ENCODE measurements at places on chromosomes 11 and 22. TPM values are rescaled to one million over a fixed set of nuclear protein-coding genes. Genes with fewer than 3 reads are reported as not detected.

Gene ACCS
- 4.0 TPM for total RNA-seq

DNA sequence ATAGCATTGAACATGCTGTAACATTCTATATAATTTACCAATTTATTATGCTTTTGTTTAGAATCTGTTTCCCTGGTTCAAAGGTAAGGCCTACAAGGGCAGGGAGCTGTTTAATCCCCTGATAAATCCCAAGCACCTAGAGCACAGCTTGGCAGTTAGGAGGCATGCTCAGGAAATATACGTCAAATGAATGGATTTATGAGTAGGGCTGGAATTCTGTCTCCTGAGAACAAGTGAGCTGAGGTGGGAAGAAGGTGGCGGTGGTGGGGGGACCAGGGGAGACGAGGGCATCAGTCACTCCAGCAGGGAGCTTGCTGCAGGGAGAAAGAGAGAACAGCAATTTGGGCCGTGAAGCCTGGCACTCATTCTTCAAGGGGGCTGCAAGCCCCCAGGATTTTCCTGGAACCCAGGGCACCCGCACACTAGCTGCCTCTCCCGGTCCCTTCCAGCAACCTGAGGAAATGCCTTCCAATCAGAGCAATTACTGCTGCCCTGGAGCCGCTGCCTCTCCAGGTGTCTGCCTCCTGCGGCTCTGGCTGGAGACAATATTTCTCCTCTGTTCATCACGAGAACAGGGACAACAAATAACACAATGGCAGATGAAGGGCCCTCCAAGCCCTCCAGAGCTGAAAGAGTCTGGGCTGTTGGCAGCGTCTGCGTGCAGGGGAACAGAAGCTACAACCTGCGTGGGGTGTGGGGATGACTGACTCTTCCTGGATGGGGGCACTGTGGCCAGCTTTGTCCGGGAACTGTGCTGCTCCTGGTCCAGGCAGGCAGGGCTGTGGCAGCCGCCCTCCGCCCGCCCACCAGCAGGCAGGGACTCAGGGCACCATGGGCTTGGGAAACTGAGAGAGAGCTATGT lies 233.4 kb downstream of the ST3GAL4 start:
- no peak overlapping the region for H3K27ac ChIP-seq
- H3K36me3 ChIP-seq: no peaks in the 10 kb centered on the region
- no peaks in the 10 kb centered on the region for H3K27me3 ChIP-seq
- no peaks in the 10 kb centered on the region for H3K4me1 ChIP-seq

GRCh38 chr22:36465232-36466021 lies 16.0 kb downstream of the TXN2 start:
- DNase-seq: peak; percentile 87
- H3K36me3 ChIP-seq: peaks cover 10% of the 10 kb centered on the region
- no peak overlapping the region for H3K4me3 ChIP-seq
- peak overlapping the region; percentile 80 for H3K27ac ChIP-seq
- no peaks in the 10 kb centered on the region for H3K27me3 ChIP-seq

Gene MYBPC3
- 2,802 TPM for total RNA-seq

DNA sequence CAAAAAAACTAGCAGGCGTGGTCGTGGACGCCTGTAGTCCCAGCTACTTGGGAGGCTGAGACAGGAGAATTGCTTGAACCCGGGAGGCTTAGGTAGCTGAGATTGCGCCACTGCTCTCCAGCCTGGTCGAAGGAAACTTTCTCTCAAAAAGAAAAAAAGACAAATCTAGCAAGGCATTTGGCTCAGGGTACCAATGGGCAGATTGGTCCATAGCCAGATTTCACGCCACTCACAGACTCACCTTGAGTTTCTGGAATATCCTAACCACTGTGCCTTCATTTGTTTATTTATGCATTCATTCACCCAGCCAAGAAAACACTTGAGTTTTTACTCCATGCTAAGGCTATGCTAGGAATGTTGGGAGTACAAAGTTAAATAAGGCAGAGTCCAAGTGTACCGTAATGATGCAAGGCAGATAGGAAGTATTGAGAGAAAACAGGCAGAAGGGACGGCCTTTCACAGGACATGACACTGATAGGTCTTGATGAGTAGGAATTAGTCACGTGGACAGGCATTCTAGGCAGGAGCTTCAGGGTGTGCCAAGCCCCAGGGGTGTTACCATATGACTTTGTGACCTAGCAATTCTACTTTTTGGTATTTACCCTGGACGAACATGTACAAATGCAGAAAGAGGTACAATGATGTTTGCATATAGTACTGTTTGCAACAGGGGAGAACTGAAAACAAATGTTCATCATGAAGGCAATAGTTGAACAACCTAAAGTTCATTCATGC lies 3.0 kb upstream of the PACSIN3 start:
- H3K27ac ChIP-seq: peak overlapping the region; percentile 49
- H3K4me3 ChIP-seq: no peak overlapping the region
- no peaks in the 10 kb centered on the region for H3K27me3 ChIP-seq
- no peak for DNase-seq
- peaks cover 32% of the 10 kb centered on the region for H3K4me1 ChIP-seq
- no peaks in the 10 kb centered on the region for H3K36me3 ChIP-seq

Gene RHOG
- total RNA-seq: 31.0 TPM

Gene P2RX6
- 1.7 TPM for total RNA-seq

Gene SESN3
- total RNA-seq: 5.6 TPM

DNA sequence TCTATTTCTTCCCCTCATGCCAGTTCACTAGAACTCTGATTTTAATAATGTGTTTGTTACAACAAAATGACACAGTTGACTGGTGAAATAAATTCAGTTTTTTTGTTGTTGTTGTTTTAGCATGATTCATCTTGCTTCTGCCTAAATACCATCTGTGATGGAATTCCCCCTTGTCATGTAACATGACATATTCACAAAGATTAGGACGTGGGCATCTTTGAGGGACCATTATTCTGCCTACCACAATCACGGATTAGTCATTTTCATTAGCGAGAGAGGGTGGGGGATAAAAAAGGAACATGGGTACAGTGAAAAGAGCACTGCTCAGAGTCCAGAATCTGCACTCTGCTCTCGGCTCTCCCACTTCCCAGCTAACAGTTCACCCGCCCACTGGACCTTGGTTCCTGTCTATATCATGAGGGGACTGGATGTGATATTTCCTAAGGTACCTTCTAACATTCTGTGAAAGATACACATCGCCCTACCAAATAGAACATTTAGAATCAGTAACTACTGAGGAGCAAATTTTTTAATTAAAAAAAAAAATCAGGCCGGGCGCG lies 11.3 kb downstream of the HTATIP2 start:
- H3K27me3 ChIP-seq: no peaks in the 10 kb centered on the region
- H3K36me3 ChIP-seq: peaks cover 36% of the 10 kb centered on the region
- no peak overlapping the region for H3K4me3 ChIP-seq
- H3K27ac ChIP-seq: no peak overlapping the region
- no peak for DNase-seq

DNA sequence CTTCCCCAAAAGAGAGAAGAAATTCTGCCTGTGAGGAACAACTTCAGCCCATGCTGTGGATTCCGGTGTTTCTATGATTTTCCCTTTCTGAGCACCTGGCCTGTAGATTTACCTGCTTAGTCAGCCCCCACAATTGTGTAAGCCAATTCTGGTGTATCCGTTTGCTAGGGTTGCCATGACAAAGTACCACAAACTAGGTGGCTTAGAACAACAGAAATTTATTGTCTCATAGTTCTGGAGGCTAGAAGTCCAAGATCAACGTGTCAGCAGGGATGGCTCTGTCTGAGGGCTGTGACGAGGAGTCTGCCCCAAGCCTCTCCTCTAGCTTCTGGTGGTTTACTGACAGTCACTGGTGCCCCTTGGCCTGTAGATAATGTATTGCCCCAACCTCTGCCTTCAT lies 15.9 kb upstream of the CYB5R2 start:
- no peak for DNase-seq
- H3K36me3 ChIP-seq: no peaks in the 10 kb centered on the region
- H3K4me3 ChIP-seq: no peak overlapping the region

- peak overlapping the region; percentile 85 for H3K27ac ChIP-seq
- H3K4me3 ChIP-seq: no peak overlapping the region
- H3K36me3 ChIP-seq: no peaks in the 10 kb centered on the region
- no peak for DNase-seq
- peaks cover 89% of the 10 kb centered on the region for H3K4me1 ChIP-seq
Measured at GRCh38 chr11:68374531-68374930, 62.1 kb downstream of the LRP5 start.

GRCh38 chr22:40637183-40638150 lies 948 bp upstream of the MRTFA start:
- DNase-seq: peak; percentile 56
- no peaks in the 10 kb centered on the region for H3K36me3 ChIP-seq
- peaks cover 27% of the 10 kb centered on the region for H3K4me1 ChIP-seq
- H3K27me3 ChIP-seq: no peaks in the 10 kb centered on the region
- peak overlapping the region; percentile 93 for H3K4me3 ChIP-seq
- H3K27ac ChIP-seq: peak overlapping the region; percentile 95

GRCh38 chr22:47898946-47899345 lies 1136.5 kb downstream of the TBC1D22A start:
- no peaks in the 10 kb centered on the region for H3K27me3 ChIP-seq
- H3K36me3 ChIP-seq: no peaks in the 10 kb centered on the region
- H3K4me1 ChIP-seq: no peaks in the 10 kb centered on the region
- H3K27ac ChIP-seq: no peak overlapping the region
- DNase-seq: no peak
- no peak overlapping the region for H3K4me3 ChIP-seq

Gene NCF4
- total RNA-seq: 11.5 TPM

DNA sequence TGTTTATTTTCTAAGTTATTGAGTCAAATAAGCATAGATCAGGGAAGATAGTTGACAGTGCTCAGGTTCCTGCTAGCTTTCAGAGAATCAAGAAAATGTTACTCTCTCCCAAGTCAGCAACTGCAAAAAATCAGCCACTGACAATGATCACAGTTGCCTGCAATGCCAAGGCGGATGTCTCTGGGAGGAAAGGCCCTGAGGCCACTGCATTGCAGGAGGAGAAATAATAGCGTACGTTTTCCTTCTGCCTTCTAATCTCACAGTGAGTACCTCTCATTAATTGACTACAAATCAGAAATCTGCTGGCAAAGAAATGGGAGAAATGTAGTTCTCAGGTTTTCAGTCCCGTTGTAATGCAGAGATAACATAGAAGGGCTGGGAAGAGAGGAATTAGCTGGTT lies 54.0 kb upstream of the SPON1 start:
- H3K4me1 ChIP-seq: no peaks in the 10 kb centered on the region
- no peaks in the 10 kb centered on the region for H3K27me3 ChIP-seq
- no peak overlapping the region for H3K27ac ChIP-seq
- no peak for DNase-seq
- no peaks in the 10 kb centered on the region for H3K36me3 ChIP-seq

Gene C11orf42
- not detected for total RNA-seq

Gene SOX6
- total RNA-seq: 17.0 TPM

DNA sequence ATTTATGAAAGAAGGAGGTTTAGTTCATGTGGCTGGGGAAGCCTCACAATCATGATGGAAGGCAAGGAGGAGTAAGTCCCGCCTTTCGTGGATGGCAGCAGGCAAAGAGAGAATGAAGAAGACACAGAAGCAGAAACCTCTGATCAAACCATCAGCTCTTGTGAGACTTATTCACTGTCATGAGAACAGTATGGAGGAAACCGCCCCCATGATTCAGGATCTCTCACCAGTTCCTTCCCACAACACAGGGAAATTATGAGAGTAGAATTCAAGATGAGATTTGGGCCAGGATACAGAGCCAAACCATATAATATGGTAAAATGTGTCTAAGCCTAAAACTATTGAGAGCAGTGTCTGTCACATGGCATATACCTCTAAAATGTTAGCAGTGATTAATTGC lies 503.8 kb upstream of the CCDC179 start:
- H3K4me1 ChIP-seq: no peaks in the 10 kb centered on the region
- H3K27ac ChIP-seq: no peak overlapping the region
- H3K4me3 ChIP-seq: no peak overlapping the region
- no peak for DNase-seq
- no peaks in the 10 kb centered on the region for H3K36me3 ChIP-seq

- H3K36me3 ChIP-seq: no peaks in the 10 kb centered on the region
- H3K27ac ChIP-seq: no peak overlapping the region
- no peaks in the 10 kb centered on the region for H3K27me3 ChIP-seq
- H3K4me1 ChIP-seq: no peaks in the 10 kb centered on the region
Measured at GRCh38 chr11:114987186-114987760, 308.9 kb downstream of the NXPE2 start.

DNA sequence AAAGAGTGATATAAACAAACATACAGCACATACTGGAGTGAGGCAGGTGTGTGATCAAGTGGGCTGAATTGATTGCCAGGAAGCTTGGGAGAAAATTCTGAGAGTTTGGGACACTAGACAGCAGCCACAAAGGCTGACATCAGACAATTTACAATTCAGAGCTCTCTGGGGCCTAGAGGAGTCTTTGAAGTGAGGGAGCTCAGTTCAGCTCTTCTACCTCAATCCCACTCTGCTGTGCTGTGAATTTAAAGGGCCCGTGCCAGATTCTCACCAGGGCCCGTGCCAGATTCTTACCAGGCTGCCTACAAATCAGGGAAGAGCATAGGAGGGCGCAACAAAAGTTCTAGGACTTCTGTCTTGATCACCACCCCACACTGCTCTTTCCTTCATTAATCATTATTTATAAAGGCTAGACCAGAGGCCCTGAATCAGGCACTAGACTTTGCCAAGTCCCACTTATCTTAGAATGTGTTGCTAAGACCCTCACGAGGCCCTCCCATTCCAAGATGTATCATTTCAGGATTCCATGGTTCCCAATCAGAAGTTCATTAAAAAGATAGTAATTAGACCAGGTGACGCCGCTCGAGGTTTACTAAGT lies 112.4 kb downstream of the KIRREL3 start:
- no peaks in the 10 kb centered on the region for H3K36me3 ChIP-seq
- DNase-seq: no peak
- H3K27me3 ChIP-seq: no peaks in the 10 kb centered on the region
- no peak overlapping the region for H3K27ac ChIP-seq
- no peak overlapping the region for H3K4me3 ChIP-seq

DNA sequence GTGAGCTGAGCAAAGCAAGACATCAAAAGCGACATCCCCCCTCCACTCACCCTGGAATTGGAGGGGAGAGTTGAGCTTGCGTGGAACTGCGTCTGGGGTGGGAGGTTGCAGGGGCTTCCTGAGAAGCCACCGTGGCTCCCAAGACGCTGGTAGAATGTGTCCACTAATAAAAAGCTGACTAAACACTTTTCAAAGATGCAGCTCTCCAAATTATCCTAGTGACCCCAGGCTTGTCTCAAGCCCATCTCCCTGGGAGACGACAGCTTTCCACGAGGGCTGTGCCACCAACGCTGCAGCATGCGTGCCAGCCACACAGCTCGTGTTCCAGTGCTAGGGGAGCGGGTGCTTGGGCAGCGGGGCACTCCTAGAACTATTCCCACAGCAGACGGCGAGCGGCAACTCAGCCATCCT lies 6.3 kb upstream of the GAL start:
- no peak overlapping the region for H3K27ac ChIP-seq
- no peak for DNase-seq

All from heart left ventricle (tissue), 16 donors.